ENCODE measurements at places on chromosomes 1 and 21.
A peak's percentile ranks its signal among the peaks of the same experiment; 100 is the strongest.

GRCh38 chr1:18950401-18951026 lies 6.0 kb downstream of the IFFO2 start:
- DNase-seq = no peak

DNA sequence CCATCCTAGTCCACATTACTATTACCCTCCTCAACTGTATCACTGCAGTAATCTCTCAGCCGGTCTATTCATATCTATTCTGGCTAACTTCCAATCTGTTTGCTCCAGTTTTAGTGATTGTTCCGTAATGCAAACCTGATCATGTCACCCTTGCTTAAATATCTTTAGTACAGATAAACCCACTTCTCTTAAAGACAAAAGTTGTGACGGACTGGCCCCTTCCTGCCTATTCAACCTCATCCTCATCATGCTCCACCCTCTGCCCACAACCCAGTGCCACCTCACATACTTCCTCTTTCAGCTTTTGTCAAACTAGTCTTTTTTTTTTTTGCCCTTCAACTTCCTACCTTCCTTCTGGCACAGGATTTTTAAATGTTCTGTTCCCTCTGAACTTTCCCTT lies 2.8 kb upstream of the C1orf162 start:
- no peak for DNase-seq

- no peak for DNase-seq
Observed at GRCh38 chr21:44708866-44709425, 2.4 kb downstream of the TSPEAR start.

GRCh38 chr21:45336870-45337269 lies 49.2 kb upstream of the POFUT2 start:
- DNase-seq = peak; percentile 70

DNA sequence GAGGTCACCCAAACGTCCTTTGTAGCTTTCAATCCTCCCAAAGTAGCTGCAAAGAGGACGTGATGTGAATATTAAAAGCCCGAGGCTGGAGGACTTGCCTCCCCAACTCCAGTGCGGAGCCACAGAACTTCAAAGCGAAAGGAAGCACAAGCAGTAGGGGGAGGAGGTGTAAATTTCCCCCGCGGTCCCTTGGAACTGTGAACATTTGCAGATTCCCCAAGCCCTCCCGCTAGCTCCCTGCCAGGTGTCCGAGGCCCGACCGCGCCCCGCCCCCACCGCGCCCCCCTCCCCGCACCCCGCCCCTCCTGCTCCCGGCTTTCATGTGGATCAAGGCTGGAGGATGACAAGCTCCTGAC lies 41.5 kb upstream of the HAO2 start:
- DNase-seq = no peak

All from DMS79 treated with DMSO at 0.1 percent for 48 hours (cell line).